ENCODE measurements at places on chromosomes 5 and 9. TPM values are rescaled to one million over a fixed set of nuclear protein-coding genes. Genes with fewer than 3 reads are reported as not detected.
A peak's percentile ranks its signal among the peaks of the same experiment; 100 is the strongest.

GRCh38 chr5:117486261-117486660, 911.6 kb upstream of the SEMA6A start:
- H3K36me3 ChIP-seq: no peaks in the 10 kb centered on the region
- peaks cover 13% of the 10 kb centered on the region for H3K4me1 ChIP-seq
- no peak for DNase-seq
- no peak overlapping the region for H3K4me3 ChIP-seq
- no peaks in the 10 kb centered on the region for H3K27me3 ChIP-seq

- peaks cover 14% of the 10 kb centered on the region for H3K27me3 ChIP-seq
- H3K4me1 ChIP-seq: no peaks in the 10 kb centered on the region
- no peaks in the 10 kb centered on the region for H3K36me3 ChIP-seq
- no peak overlapping the region for H3K4me3 ChIP-seq
- no peak for DNase-seq
These were observed 2.7 kb upstream of the ITK start for GRCh38 chr5:157177953-157178352.

- no peak for DNase-seq
- H3K27ac ChIP-seq: no peak overlapping the region
- peaks cover 21% of the 10 kb centered on the region for H3K36me3 ChIP-seq
- H3K4me3 ChIP-seq: no peak overlapping the region
These were observed 115.4 kb downstream of the FBN2 start for GRCh38 chr5:128422612-128423011.

DNA sequence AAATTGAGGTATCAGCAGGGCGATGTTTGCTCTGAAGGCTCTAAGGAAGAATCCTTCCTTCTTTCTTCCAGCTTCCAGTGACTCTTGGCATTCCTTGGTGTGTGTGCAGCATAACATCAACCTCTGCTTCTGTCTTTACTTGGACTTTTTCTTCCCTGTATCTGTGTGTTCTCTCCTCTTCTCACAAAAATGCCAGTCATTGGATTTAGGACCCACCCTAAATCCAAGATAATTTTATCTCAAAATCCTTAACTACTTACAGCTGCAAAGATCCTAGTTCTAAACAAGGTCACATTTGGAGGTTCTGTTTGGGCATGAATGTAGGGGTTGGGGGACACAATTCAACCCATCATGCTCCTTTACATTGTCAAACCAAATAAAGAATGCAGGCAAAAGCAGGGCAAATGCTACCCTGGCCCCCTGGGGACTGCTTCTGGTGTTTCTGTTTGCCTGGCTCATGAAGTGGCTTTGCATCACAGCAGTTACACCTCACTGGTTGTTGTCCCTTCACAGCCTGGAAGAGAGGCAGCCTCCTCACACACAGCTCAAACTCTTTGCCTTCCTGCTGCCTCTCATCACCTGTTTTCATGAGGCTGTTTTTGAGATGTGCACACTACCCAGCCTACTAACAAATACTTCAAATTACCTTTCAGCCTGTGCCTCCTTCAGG, 64.8 kb upstream of the PLCXD3 start:
- H3K4me3 ChIP-seq: no peak overlapping the region
- no peaks in the 10 kb centered on the region for H3K4me1 ChIP-seq
- no peak for DNase-seq
- H3K27ac ChIP-seq: no peak overlapping the region
- no peaks in the 10 kb centered on the region for H3K36me3 ChIP-seq

DNA sequence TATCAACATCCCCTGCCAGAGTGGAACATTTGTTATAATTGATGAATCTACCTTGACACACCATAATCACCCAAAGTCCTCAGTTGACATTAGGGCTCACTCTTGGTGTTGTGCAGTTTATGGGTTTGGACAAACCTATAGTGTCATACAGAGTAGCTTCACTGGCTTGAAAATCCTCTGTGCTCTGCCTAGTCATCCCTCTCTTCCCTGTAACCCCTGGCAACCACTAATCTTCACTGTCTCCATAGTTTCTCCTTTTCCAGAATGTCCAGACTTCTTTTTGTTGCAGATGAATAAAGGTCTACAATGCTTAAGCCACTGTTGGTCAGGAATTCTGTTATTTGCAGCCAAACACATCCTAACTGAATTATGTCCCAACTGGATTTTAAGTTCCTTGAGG, 22.5 kb upstream of the SUB1 start:
- no peaks in the 10 kb centered on the region for H3K4me1 ChIP-seq
- no peaks in the 10 kb centered on the region for H3K36me3 ChIP-seq
- peak; percentile 28 for DNase-seq
- peaks cover 2% of the 10 kb centered on the region for H3K27me3 ChIP-seq
- no peak overlapping the region for H3K27ac ChIP-seq
- H3K4me3 ChIP-seq: no peak overlapping the region

GRCh38 chr5:34789021-34789531, 49.9 kb upstream of the TTC23L start:
- H3K4me1 ChIP-seq: peaks cover 62% of the 10 kb centered on the region
- peaks cover 45% of the 10 kb centered on the region for H3K36me3 ChIP-seq
- DNase-seq: peak; percentile 8
- peaks cover 2% of the 10 kb centered on the region for H3K27me3 ChIP-seq
- peak overlapping the region; percentile 72 for H3K27ac ChIP-seq
- H3K4me3 ChIP-seq: no peak overlapping the region

GRCh38 chr5:56729488-56729887, 85.9 kb upstream of the MAP3K1 start:
- no peak for DNase-seq
- H3K27ac ChIP-seq: no peak overlapping the region
- no peaks in the 10 kb centered on the region for H3K4me1 ChIP-seq
- H3K27me3 ChIP-seq: peaks cover 3% of the 10 kb centered on the region
- H3K36me3 ChIP-seq: no peaks in the 10 kb centered on the region

DNA sequence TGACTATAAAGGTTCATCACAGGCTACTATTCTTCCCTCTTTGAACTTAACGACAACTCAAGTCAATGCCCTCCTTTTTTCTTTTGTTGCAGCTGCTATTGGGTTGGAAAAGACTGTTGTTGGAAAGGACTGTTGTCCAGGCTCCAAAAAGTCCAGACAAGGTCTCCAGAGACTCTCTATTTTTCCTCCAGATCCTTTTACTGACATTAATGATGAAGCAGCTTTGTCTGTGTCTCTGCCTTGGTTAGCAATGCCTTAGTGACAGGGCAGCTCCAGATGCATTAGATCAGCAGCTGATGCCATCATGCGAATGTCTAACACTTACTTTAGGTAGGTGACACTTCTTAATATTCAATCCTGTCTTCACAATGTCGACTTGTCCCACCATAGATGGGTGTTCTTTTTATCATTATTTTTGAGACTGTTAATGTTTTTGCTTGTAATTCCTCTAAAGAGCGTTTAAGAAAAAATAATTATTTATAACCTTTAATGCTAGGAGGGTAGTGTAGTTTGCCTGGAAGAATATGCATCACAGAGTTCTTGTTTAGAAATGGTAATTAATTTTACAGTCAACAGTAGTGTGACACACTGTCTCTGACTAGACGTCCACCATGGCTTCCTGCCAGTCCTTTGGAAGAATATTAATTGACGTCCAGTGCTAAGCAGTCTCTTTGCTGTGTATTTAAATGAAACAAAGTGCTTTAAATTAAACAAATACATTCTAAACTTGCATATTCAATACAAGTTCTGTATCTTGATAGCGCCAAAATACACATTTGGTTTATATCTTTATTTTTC, 492.2 kb downstream of the NR2F1-AS1 start:
- H3K4me3 ChIP-seq: no peak overlapping the region
- DNase-seq: no peak
- peaks cover 24% of the 10 kb centered on the region for H3K4me1 ChIP-seq
- H3K27ac ChIP-seq: no peak overlapping the region
- H3K36me3 ChIP-seq: no peaks in the 10 kb centered on the region

GRCh38 chr9:78438211-78438610, 141.3 kb downstream of the PSAT1 start:
- no peaks in the 10 kb centered on the region for H3K36me3 ChIP-seq
- H3K4me1 ChIP-seq: peaks cover 30% of the 10 kb centered on the region
- no peak overlapping the region for H3K4me3 ChIP-seq

The GPR151 gene
- total RNA-seq: not detected

The CTSV gene
- 0.14 TPM for total RNA-seq

The EIF4E1B gene
- not detected for total RNA-seq

The SLC31A2 gene
- total RNA-seq: 13.3 TPM

The TAS2R1 gene
- not detected for total RNA-seq

All from HFFc6 (cell line).